Stimulated activated CD4-positive, alpha-beta T cell treated with anti-CD3 and anti-CD28 coated beads, Interleukin-4, amount 100 ng/mL, for 48 hours (primary cell): ENCODE measurements at places on chromosomes 2 and 18.
A peak's percentile ranks its signal among the peaks of the same experiment; 100 is the strongest.

GRCh38 chr18:46772357-46772756, 15.5 kb upstream of the ST8SIA5 start:
- DNase-seq: no peak

DNA sequence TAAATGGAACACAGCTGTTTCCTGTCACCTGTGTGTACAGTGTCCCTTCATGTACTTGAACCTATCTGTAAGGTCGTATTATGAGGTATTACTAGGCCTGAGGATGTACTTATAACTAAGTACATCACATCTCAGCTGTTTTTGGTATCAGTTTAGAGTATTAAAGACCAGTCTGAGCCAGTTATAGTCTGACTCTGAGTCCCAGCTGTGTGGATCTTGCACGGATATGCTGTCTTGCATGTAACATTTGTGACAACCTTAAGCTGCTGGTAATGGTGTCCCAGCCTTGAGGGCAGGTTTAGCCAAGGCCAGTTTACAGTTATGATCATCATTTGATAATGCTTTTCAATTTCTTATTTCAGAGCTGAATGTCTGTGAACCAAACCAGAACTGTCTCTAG, 496.3 kb downstream of the SLC4A3 start:
- DNase-seq: no peak

DNA sequence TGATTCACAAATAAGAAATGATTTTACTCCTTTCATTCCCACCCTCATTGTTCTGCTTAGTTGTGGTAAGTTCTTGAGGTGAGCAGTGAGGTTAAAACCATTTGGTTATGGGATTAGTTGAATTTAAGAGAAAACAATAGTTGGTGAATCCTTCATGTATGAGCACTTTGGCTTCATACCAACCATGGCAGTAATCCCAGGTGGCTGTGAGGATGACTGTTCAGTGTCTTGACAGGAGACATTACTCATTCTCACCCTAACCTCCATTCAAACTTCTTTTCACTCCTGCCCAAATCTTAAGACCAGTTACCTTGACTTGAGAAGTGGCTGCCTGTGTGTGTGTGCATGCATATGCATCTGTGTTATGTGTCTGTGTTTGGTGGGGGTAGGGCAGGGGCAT, 143.1 kb downstream of the SETBP1 start:
- DNase-seq: no peak

DNA sequence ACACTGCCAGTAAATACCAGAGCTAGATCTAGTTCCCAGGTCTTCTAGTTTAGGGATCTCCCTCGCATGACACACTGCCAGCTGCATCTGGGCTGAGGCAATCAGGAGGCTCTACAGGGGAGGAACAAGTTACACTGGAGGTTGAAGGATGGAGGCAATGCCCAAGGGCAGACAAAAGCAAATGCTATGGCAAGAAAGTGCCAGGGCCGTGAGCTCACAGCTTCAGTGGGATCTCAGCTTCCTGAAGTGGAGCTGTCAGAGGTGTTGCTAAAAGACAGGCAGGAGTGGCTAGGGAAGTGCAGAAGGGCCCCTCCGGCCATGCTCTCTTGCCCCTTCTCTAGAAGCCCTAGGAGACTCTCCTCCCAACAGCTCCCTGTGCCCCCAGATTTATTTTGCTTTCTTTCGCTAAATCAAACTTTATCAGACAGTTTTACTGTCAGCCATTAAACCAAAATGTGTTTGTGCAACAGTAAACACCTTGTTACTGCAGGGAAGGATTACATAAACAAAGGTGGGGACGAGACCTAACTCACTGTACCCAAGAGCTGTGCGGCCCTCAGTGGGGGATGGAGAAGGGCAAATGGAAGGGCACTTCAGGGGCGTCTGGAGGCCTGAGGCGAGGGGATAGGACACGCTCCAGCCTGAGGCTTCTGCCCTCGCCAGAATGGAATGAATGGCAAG, 39.4 kb upstream of the PKDCC start:
- no peak for DNase-seq

DNA sequence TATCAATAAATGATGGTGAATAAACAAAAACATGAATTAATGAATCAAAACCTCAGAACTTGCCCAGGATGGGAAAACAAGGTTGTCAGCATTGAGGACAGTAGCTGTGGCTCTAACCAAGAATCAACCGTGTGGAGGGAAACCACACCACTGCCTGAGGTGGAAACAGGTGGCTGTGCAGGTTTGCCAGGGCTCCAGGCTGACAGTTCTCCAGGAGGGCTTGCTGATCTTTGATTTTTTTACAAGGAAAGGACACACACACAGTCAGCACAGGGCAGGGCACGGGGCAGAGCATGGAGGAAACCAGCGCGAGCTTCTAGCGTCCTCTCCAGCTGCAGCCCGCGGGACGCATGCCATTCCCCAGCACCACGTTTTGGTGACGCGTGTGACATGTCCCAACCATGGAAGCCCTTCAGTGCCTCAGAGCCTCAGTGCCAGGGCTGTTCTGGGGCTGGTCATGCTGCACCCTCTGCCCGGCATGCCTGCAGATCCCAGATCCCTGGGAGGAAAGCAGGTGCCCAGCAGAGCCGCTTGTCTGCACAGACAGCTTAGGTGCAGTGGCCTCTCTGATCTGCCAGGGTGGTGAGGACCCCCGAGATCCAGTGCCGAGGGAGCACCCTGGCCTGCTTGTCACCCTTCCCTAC, 15.8 kb upstream of the AGXT start:
- no peak for DNase-seq

- no peak for DNase-seq
Measured at GRCh38 chr2:205929246-205929942, 156.6 kb downstream of the INO80D start.

DNA sequence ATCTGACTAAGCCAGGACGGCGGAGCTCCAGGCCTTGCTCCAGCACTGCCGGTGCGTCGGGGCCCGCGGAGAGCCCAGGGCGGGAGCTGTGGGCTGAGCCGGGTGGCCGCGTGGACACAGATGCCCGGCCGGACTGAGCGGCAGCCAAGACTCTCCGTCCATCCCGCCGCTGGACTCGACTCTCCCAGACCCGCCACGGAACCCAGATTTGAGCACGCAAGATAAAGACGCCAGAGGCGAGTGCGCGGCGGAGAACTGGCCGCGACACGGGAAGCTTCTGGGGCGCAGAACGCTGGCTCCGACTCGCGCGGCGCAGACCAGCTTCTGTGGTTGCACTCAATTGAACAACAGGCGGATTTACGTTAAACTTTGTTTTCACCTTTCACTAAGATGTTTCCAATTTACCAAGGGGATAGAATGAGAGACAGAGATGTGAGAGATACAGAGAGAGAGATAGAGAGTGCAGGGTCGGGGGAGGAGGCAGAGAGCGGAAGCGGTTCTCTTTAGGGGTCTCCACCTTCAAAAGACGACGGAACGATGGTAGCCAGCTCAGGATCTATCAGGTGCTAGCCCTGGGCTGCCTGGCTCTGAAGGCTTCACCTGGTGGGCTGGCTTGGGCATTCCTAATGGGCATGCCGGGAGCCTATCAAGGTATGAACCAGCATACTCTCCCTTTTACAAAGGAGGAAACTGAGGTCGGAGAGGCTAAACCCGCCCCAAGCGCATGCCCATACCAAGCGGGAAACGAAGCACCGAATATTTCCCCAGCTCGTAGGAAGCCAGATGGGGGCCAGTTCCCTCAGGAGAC, 10.4 kb upstream of the EN1 start:
- no peak for DNase-seq

DNA sequence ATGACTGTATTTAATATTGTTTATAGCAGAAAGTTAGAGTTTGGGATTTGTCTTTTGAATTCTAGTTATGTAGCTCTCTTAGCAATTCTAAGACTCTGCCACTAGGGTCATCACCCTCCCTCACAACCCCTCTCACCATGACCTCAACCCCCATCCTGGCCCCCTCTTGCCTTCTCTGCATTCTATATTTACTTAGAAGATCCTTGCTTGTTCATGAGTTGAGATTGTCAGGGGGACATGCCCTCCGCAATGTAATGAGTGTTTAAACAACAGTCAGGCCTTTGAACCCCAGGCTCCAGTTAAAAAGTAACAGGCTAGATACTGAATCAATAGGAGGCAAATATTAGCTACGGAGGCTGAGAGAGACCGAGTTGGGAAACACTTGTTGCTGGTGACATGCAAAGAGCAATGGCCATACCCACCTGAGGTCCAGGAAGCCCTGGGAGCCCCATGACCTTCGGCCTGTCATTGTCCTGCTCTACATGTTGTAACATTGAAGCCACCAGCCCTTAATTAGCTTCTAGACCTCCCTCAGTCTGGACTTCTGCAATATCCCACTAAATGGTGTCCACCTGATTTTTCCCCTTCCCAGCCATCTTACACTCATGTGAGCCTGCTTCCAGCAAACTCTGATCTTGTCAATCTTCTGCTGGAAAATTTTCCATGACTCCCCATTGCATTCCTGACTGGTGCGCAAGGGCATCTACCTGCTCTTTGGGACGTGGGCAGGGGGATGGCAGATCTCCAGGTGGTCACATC, 221.1 kb downstream of the ALPK2 start:
- no peak for DNase-seq

DNA sequence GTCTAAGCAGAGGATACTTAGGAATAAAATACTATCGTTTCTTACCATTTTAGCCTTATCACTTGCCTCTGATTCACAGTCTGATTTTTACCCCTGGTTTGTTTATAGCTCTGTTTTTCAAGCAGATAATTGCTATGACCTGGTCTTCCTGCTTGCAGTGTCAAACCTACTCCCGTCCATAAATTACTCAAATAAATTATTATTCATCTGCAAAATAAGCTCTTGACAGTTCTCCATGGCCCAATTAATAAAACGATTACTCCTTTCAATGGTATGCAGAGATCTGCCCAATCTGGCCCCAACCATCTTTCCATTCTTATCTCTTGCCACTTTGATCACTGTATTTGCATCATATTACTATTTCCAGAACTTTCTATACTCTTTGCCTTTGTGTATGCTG, 354.0 kb downstream of the CCDC85A start:
- no peak for DNase-seq

GRCh38 chr18:78621141-78621755, 358.4 kb upstream of the SALL3 start:
- DNase-seq: no peak

DNA sequence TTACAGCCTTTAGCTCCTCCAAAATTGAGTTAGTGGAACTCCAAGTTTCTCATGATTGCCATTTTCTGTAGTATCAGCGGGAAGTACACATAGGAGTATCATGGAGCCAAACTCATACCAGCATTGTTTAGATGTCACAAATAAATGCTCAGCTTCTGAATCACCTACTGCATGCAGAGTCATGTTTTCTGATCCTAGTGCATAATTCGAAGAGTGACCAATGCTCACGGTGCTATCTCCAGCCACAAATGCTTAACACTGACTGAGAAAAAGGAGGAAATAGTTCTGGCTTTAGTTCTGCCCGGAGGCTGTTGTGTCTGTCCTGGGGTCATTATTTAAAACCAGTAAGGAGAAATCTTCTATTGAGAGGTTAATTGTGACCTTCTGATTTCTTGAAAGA, 45.4 kb upstream of the LRATD1 start:
- DNase-seq: no peak

DNA sequence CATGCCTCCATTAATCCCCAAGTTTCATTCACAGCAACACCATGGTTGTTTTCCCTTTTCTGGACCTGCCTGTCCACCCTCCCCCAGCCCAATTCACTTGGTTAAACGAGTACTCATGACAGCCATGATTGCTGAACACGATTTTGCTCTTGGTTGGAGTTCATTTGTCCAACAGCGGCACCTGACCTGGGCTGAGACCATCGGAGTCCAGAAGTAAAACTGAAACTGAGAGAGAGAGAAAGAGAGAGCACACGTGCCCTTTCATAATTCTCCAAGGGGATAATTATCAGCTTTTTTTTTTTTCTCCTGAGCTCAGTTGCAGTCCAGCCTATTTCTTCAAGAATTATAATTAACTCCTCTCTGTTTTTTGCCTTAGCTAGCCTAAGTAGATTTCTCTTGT, 13.7 kb upstream of the KIF5C start:
- no peak for DNase-seq

DNA sequence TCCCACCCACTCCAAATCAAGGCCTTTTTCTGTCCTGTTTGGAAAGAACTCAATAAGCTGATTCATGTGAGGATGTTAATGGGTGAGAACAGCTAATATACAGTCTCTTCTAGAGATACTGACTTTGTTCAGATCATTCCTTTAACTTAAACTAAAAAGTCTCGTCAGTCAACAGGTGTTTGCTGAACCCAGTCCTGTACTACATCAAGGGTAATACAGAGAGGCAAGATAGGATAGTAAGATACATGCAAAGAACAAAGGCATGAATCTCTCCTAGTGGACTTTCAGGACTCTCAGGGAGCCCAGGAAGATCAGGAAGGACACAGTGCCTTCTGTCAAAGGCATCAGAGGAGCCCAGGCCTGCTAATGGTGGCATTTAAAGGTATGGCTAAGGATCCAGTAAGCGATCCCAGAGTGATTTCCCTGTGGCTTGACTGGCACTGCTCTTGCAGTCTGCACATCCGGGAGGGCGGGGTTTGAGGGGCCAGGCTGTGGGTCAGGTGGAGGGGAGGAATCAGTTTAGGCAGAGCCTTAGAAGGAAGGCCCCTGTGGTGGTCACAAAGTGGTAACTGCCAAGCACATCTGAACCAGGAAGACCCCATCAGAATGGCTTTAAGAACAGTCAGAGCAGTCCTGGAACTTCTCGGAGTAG, 54.0 kb downstream of the EPAS1 start:
- peak; percentile 15 for DNase-seq

- no peak for DNase-seq
Measured at GRCh38 chr2:64770137-64770780, 116.5 kb upstream of the SERTAD2 start.

DNA sequence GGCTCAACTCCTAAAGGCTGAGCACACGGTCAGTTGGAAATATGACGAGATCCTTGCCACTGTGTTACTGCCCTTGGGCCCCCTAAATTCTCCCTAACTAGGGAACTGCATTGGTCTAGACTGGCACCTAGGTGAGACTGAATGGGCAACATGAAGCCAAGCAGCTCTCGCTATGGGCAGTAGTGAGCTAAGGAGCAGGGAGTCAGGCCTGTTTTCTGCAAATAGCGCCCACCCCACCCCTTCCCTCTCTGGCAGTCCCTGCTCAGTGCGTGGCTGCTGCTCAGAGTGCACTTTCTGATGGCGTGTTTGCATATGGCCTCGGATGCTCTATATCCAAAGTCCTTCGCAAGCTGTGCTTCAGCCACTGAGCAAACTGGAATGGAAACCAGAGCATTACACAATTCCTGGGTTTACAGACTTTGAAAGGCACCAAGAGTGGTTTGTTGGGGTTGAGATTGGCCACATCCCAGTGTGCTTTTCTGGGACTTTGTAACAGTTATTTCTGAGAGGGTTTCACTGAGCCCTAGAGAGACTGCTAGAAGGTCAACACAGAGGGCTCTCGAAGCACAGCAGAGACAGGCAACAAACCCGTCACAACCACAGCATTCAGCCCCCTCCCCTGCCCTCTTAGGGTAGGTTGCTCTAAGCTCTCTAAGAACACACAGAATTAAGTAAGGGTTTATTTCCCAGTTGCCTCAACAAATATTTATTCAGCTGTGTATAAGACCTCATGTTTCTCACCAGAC, 419.9 kb downstream of the STK39 start:
- DNase-seq: no peak

GRCh38 chr2:172021074-172021931, 21.6 kb downstream of the METAP1D start:
- no peak for DNase-seq
